Mesothelial cell of epicardium (in vitro differentiated cells): ENCODE measurements at places on chromosomes 2 and 18.

GRCh38 chr2:239009589-239009961 lies 161.7 kb downstream of the TWIST2 start:
- H3K4me1 ChIP-seq = peaks cover 21% of the 10 kb centered on the region
- no peak overlapping the region for H3K4me3 ChIP-seq
- no peaks in the 10 kb centered on the region for H3K36me3 ChIP-seq
- peaks cover 41% of the 10 kb centered on the region for H3K27me3 ChIP-seq

DNA sequence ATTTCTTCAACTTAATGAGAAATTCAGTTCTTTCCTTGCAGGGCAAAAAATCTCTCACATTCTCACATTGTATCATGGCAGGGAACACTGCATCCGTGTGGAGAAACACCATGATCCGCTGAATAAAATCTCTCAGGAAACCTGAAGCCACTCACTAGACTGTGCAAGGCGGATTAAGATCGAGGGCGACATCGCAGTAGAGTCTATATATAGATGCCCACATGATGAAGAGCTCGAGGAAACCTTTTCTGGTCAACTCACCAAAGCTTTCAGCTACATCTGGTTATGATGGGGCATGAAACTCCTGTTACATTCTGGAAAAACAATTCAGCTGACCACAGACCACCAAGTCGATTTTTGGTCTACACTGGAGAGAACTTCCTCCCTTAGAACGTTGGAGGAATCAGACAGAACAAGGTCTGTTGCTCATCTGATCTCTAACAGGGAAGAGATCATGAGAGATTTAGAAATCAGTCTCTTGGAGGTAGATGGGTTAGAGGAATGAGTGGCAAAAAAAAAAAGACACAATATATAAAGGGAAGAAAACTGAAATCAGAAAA lies 162.9 kb upstream of the ZNF516 start:
- H3K4me3 ChIP-seq = no peak overlapping the region
- H3K27me3 ChIP-seq = peaks cover 3% of the 10 kb centered on the region
- no peaks in the 10 kb centered on the region for H3K36me3 ChIP-seq
- DNase-seq = no peak

- no peaks in the 10 kb centered on the region for H3K36me3 ChIP-seq
- no peak overlapping the region for H3K4me3 ChIP-seq
- H3K27me3 ChIP-seq = no peaks in the 10 kb centered on the region
Measured at GRCh38 chr18:30358555-30358954, 684.0 kb downstream of the DSC3 start.

DNA sequence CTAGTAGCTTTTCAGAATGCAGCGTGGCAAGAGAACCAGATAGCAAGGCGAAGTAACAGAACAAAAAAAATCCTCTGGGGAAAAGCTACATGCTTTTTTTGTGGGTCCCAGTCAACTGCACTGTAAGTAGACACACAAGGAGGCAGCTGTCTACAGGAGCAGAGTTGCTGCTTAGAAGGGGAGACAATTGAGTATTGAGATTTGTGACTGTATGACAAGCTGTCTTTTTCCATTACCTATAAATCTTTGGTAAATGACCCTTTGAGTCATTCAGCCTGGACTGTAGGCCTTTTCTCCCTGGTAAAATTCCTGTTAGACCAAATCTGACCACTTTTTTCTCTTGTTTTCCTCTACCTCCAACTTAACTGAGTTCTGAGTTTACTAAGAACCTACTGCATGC lies 144.1 kb upstream of the FOSL2 start:
- peaks cover 1% of the 10 kb centered on the region for H3K36me3 ChIP-seq
- H3K4me3 ChIP-seq = no peak overlapping the region
- H3K4me1 ChIP-seq = peaks cover 10% of the 10 kb centered on the region
- no peak for DNase-seq
- no peak overlapping the region for H3K27ac ChIP-seq
- no peaks in the 10 kb centered on the region for H3K27me3 ChIP-seq

DNA sequence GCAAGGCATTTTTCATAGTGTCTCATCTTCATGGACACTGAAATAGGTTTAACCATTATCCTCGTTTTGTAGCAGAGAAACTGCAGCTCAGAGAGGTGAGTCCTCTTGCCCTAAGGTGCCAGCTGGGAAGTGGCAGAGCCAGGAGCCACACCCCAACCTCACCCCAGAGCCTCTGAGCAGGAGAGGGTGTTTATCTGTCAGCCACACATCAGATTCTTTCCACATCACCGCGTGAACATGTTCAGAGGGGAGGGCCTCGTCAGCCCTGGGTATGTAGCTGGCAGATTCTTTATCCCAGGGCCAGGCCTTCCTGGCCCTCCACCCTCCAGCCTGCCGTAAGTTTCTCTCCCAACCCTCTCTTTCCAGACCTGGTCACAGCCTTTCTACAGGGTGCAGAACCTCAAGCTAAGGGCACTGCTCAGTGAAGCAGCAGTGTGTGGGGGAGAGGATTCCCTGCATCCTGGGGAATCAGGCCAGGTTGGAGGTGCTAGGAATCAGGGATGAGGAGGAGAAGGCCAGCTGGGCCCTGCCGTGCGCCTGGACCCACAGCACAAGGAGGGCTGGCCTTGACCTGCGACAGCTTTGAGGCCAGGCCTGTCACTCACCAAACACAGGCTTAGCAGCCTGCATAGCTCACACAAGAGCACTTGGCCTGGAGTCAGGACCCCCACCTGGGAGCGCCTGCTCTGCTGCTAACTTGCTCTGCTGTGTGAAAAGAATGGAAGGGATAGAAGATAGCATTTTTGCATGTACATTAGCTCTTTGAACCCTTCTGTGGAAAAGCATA lies 111.3 kb upstream of the MCFD2 start:
- no peak for DNase-seq
- peaks cover 8% of the 10 kb centered on the region for H3K36me3 ChIP-seq
- H3K27ac ChIP-seq = no peak overlapping the region

GRCh38 chr2:200367155-200367554 lies 60.7 kb downstream of the SPATS2L start:
- H3K27ac ChIP-seq = peak overlapping the region; percentile 72
- H3K27me3 ChIP-seq = no peaks in the 10 kb centered on the region
- DNase-seq = no peak

DNA sequence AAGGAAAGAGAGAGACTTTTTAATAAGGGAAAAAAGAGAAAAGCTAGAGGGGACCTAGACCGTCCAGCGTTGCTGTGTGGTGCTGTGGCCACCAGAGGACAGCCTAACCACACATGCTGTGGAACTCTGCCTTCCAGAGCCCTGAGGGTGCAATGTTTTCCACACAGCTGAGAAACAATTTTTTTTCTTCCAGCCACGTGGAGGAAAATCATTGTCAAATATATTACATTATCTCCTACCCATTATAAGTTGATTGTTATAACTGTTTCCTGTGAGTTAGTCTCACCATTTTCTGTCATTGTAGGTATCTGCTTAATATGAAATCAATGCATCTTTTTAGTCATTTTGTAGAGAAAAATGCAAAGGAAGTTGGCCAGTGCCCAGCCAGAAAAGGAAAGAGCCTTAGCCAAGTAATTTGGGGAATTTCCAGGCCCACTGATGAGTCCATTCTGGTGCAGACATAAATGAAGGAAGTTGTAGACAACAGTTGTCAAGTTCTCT lies 5.9 kb upstream of the MRPL19 start:
- H3K27me3 ChIP-seq = peaks cover 13% of the 10 kb centered on the region
- peaks cover 15% of the 10 kb centered on the region for H3K4me1 ChIP-seq
- H3K27ac ChIP-seq = peak overlapping the region; percentile 60
- H3K4me3 ChIP-seq = no peak overlapping the region
- H3K36me3 ChIP-seq = peaks cover 3% of the 10 kb centered on the region

DNA sequence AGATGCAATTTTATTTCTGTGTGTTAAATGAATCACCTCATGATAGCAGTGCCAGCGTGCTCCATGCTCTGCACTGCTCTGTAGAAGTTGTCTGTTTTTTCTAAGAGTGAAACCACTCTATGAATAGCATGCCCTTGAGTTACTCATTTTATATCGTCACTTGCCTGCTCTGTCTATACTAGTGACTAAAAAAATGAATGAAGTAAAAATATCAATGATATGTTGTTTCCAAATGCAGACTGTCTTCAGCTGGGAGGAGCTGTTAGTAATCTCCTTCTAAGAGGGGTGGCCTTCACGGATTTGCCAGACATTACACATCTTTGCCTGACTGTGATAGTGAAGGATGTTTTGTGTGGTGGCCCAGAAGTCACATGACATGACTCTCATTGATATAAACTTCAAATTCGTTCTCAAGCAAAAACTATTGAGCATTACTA lies 852.1 kb downstream of the CNTNAP5 start:
- H3K4me1 ChIP-seq = peaks cover 48% of the 10 kb centered on the region
- no peaks in the 10 kb centered on the region for H3K27me3 ChIP-seq
- no peak overlapping the region for H3K4me3 ChIP-seq
- peak overlapping the region; percentile 91 for H3K27ac ChIP-seq
- H3K36me3 ChIP-seq = no peaks in the 10 kb centered on the region
- no peak for DNase-seq

DNA sequence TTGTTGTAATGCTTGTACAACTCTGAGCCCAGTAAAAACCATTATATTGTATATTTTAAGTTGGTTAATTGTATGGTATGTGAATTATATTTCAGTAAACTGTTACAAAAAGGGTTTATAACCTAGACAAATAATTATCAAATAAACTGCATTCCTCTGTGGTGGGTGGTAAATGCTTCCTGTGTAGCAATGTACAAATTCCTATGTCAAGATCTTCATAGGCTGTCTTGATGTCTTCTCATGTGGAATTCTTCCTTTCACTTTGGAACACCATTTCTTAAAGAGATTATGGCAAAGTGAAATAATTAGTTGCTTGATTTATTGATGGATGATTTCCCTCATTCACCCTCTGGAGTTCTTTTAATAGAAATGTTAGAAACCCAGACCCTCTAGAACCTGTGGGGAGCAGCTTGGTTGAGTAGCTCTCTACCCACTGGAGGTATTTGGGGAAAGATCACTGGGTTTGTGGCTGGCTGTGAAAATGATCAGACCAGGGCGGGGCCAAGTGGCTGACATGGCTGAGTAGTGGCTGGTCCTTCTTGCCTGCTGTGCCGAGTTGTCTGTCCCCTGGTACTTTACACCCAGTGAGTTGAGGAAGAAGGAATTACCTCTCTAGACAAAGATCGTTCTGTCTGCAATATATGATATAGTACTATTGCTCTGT lies 22.4 kb upstream of the MGAT5 start:
- peaks cover 28% of the 10 kb centered on the region for H3K4me1 ChIP-seq
- H3K27me3 ChIP-seq = no peaks in the 10 kb centered on the region
- no peak overlapping the region for H3K27ac ChIP-seq
- DNase-seq = no peak
- peaks cover 9% of the 10 kb centered on the region for H3K36me3 ChIP-seq

DNA sequence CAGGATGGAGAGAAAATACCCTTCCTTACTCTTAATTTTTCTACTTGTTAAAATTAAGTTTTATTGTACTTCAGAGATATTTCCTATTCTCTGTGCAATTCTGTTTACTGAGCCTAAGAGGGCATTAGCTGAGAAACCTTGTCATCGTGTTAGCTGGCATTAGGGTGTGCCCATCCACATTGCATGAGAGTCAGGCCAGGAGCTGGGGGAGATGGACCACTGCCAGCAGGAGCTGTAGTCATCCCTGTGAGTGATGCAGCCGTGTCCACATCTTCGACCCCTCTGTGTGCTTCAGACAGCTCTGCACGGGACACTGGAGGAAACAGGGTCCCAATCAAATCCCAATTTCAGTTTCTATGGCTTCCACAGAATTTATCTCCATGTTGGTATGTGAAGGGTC lies 34.2 kb downstream of the ABCA12 start:
- no peak for DNase-seq
- H3K27ac ChIP-seq = no peak overlapping the region
- no peaks in the 10 kb centered on the region for H3K4me1 ChIP-seq
- H3K4me3 ChIP-seq = no peak overlapping the region
- H3K27me3 ChIP-seq = no peaks in the 10 kb centered on the region
- H3K36me3 ChIP-seq = no peaks in the 10 kb centered on the region

GRCh38 chr18:64208516-64208915 lies 59.6 kb upstream of the LINC00305 start:
- no peaks in the 10 kb centered on the region for H3K36me3 ChIP-seq
- H3K27me3 ChIP-seq = no peaks in the 10 kb centered on the region
- no peak overlapping the region for H3K4me3 ChIP-seq
- peaks cover 31% of the 10 kb centered on the region for H3K4me1 ChIP-seq
- no peak overlapping the region for H3K27ac ChIP-seq

DNA sequence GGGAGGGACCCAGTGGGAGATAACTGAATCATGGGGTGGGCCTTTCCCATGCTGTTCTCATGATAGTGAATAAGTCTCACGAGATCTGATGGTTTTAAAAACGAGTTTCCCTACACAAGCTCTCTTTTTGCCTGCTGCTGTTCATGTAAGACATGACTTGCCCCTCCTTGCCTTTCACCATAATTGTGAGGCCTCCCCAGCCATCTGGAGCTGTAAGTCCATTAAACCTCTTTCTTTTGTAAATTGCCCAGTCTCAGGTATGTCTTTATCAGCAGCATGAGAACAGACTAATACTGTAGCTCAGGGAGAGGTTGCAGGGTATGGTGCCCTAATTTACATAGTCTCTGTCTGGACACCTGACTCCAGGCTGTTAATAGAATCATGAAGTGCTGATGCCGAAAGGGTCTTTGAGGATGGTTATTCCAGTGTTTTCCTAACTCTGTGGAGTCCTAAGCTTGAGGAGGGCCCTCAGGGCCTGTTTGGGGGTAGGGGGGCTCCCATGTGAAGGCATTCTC lies 343.2 kb downstream of the ALK start:
- no peaks in the 10 kb centered on the region for H3K36me3 ChIP-seq
- no peak overlapping the region for H3K4me3 ChIP-seq
- H3K27ac ChIP-seq = no peak overlapping the region
- peaks cover 5% of the 10 kb centered on the region for H3K4me1 ChIP-seq
- peaks cover 62% of the 10 kb centered on the region for H3K27me3 ChIP-seq

GRCh38 chr2:113858764-113859163 lies 31.1 kb upstream of the ACTR3 start:
- H3K4me1 ChIP-seq = no peaks in the 10 kb centered on the region
- no peak overlapping the region for H3K4me3 ChIP-seq
- no peaks in the 10 kb centered on the region for H3K36me3 ChIP-seq
- DNase-seq = no peak

GRCh38 chr2:241620419-241620769 lies 16.6 kb downstream of the THAP4 start:
- no peak overlapping the region for H3K4me3 ChIP-seq
- H3K27ac ChIP-seq = no peak overlapping the region
- no peaks in the 10 kb centered on the region for H3K27me3 ChIP-seq
- peaks cover 5% of the 10 kb centered on the region for H3K4me1 ChIP-seq

GRCh38 chr2:56582570-56582969 lies 398.8 kb downstream of the CCDC85A start:
- no peak overlapping the region for H3K4me3 ChIP-seq
- H3K27me3 ChIP-seq = no peaks in the 10 kb centered on the region
- no peak for DNase-seq

GRCh38 chr2:42138163-42139015 lies 30.8 kb upstream of the EML4 start:
- H3K27me3 ChIP-seq = peaks cover 8% of the 10 kb centered on the region
- no peak overlapping the region for H3K4me3 ChIP-seq
- no peak for DNase-seq

- no peak overlapping the region for H3K4me3 ChIP-seq
- no peaks in the 10 kb centered on the region for H3K36me3 ChIP-seq
- DNase-seq = no peak
- H3K27me3 ChIP-seq = no peaks in the 10 kb centered on the region
- H3K27ac ChIP-seq = peak overlapping the region; percentile 27
Measured at GRCh38 chr2:43004879-43005244, 212.5 kb upstream of the HAAO start.
